Esophagus squamous epithelium (tissue), 5 donors: ENCODE measurements at places on chromosomes 5 and 9. TPM values are rescaled to one million over a fixed set of nuclear protein-coding genes. Genes with fewer than 3 reads are reported as not detected.

GRCh38 chr9:93900971-93901861 lies 53.9 kb downstream of the BARX1 start:
- no peak for DNase-seq

Gene PDE8B
- 0.79 TPM for total RNA-seq

DNA sequence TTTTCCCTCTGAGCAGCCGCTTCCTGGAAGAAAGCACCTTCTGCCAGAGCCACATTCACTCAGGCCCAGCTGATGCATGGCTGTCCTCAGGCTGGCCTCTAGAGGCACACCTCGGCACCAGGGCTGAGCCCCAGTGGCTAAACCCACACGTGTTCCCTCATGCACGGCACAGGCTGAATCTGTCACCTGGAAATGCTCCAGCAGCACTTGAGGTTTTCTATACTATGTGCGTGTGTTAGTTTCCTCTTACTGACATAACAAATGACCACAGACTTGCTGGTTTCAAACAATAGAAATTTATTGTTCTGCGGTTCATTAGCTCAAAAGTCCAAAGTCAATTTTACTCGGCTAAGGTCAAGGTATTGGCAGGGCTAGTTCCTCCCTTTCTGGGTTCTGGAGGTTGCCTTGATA lies 141.4 kb downstream of the LRRC70 start:
- no peak for DNase-seq

GRCh38 chr5:32308946-32309345 lies 3.8 kb downstream of the MTMR12 start:
- no peak for DNase-seq

Gene SCGB3A1
- not detected for total RNA-seq
